ENCODE measurements at places on chromosomes 13 and 19. TPM values are rescaled to one million over a fixed set of nuclear protein-coding genes. Genes with fewer than 3 reads are reported as not detected.

GRCh38 chr19:19418555-19419260 lies 13.2 kb downstream of the GATAD2A start:
- H3K4me1 ChIP-seq = peaks cover 6% of the 10 kb centered on the region
- H3K27ac ChIP-seq = peak overlapping the region; percentile 42
- H3K4me3 ChIP-seq = no peak overlapping the region
- H3K36me3 ChIP-seq = peaks cover 2% of the 10 kb centered on the region
- no peaks in the 10 kb centered on the region for H3K27me3 ChIP-seq
- DNase-seq = no peak

GRCh38 chr19:16627193-16627927 lies 644 bp downstream of the MED26 start:
- peaks cover 3% of the 10 kb centered on the region for H3K36me3 ChIP-seq
- H3K4me3 ChIP-seq = peak overlapping the region; percentile 91
- H3K4me1 ChIP-seq = peaks cover 29% of the 10 kb centered on the region
- H3K27ac ChIP-seq = peak overlapping the region; percentile 91

- peak overlapping the region; percentile 87 for H3K4me3 ChIP-seq
- peaks cover 50% of the 10 kb centered on the region for H3K4me1 ChIP-seq
- DNase-seq = peak; percentile 49
These were observed 534 bp downstream of the STK24 start for GRCh38 chr13:98576200-98576945.

- no peaks in the 10 kb centered on the region for H3K27me3 ChIP-seq
- peak; percentile 37 for DNase-seq
- peaks cover 23% of the 10 kb centered on the region for H3K4me1 ChIP-seq
- H3K36me3 ChIP-seq = peaks cover 3% of the 10 kb centered on the region
These were observed 1.2 kb downstream of the DAZAP1 start for GRCh38 chr19:1408300-1409203.

DNA sequence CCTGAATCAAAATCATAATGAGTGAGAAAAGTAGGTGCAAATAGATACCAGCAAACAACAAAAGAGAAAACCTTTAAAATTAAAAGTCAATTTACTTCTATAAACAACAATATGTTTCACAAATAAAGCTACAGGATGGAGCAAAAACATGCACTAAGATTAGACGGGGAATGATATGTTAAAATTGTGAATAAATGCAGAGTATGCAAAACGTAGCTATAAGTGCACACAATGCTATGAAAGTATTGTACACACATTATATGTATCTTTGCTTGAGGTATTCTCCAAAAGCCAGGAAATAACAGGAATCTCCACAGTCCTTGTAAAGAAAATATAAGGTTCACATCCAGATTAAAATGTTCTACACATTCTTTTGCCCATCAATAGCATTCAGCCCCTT lies 523.9 kb downstream of the EFNB2 start:
- no peaks in the 10 kb centered on the region for H3K4me1 ChIP-seq
- peaks cover 3% of the 10 kb centered on the region for H3K27me3 ChIP-seq
- no peak overlapping the region for H3K27ac ChIP-seq

Gene PKN1
- 106 TPM for total RNA-seq

Gene PSG6
- not detected for total RNA-seq

DNA sequence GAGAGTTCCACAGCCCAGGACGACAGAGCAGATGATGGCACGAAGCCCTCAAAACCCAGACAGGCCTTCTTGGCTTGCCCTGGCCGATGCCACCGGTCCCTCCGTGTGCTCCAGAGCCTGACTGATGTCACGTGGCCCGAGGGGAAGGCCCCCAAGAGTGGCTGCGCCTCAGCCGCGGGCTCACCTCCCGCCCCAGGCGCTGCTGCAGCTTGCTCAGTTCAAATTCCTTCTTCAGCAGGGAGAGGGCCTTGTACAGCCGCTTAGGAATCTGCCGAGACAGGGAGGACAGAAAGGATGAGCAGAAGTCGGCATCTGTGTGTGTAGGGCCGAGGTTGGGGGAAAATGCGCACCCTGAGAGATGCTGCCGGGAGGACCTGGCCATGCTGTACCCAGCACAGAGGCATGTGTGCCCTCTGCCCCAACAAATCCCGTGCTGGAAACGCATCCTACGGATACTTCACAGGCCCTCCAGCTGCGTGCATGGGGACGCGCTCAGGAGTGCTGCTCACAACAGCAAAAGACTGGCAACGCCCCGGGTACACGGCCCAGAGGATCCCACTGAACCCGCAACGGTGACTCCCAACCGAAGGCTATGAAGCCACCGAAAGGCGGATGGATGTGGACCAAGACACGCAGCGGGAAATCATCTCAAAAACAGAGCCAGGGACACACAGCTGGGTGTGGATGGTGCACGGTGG lies 12.9 kb downstream of the LONP1 start:
- no peak for DNase-seq
- H3K4me3 ChIP-seq = no peak overlapping the region
- no peaks in the 10 kb centered on the region for H3K4me1 ChIP-seq

GRCh38 chr19:52453324-52454094 lies at the start of gene ZNF578:
Gene ZNF578, plus strand, starts transcription at chr19:52453553. Its CDS starts 48,293 bp downstream, at chr19:52501846.
- H3K36me3 ChIP-seq = peaks cover 4% of the 10 kb centered on the region
- H3K27me3 ChIP-seq = no peaks in the 10 kb centered on the region
- H3K4me3 ChIP-seq = no peak within 1 kb of the TSS
- H3K27ac ChIP-seq = peak within 1 kb of the TSS; percentile 24
- no peak for DNase-seq
- no peaks in the 10 kb centered on the region for H3K4me1 ChIP-seq

Gene ERFL
- total RNA-seq = 0.84 TPM

Data from progenitor cell of endocrine pancreas (in vitro differentiated cells).